Right renal cortex interstitium (tissue), 3 donors: ENCODE measurements at places on chromosomes 5 and 9.

DNA sequence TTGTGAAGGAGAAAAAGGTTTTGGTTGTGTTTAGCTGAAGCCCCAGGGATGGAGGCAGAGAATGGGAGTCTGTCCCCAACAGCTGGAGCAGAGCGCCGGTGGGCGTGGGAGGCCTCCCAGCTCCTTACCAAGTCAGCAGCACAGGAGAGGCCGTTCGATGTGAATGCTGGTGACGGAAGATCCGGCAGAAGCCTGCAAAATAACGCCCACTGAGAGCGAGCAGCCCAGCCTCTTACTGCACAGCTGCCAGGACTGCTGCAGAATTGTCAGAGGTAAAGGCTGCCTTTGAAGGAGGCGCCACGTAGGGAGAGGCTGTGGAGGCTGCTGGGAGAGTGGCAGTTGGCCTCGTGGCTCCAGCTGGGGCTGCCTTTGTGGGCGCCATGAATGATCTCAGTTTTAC is 26.2 kb downstream of the ANGPTL2 start:
- DNase-seq = no peak

GRCh38 chr9:27457445-27457844 is 66.6 kb upstream of the IFNK start:
- DNase-seq = no peak

DNA sequence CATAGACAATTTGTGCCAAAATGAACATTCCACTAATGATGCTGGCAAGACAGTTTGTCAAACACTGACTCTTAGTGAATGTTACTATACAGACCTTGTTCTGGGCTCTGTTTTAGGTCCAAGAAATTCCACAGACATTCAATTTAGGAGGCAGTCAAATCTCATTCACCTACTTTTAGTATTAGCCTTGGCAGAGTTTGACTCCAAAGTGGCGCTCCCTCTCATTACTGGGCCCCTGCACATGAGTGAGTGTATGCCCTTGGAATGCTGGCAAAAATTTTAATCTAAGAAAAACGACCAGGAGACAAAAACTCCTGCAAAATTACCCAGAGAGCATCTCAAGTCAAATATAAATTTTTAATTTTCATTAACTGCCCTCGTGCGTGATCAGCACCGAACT is 94.9 kb upstream of the SLC27A6 start:
- DNase-seq = no peak

GRCh38 chr9:98896632-98897031 is 47.1 kb upstream of the COL15A1 start:
- no peak for DNase-seq

GRCh38 chr9:89690334-89690912 is 85.6 kb downstream of the GADD45G start:
- no peak for DNase-seq
